Renal cortical epithelial cell (primary cell): ENCODE measurements at places on chromosomes 5 and 9. TPM values are rescaled to one million over a fixed set of nuclear protein-coding genes. Genes with fewer than 3 reads are reported as not detected.

The HRH2 gene
- total RNA-seq = 0.10 TPM in 1 of 2 replicates, not detected in the other

The EFNA5 gene
- total RNA-seq = 27.8 and 107 TPM in 2 replicates

The INSL4 gene
- not detected in 2 replicates for total RNA-seq

The LIFR gene
- 10.8 and 45.7 TPM in 2 replicates for total RNA-seq

The PTAR1 gene
- total RNA-seq = 62.5 and 94.2 TPM in 2 replicates

The ZMAT2 gene
- total RNA-seq = 61.0 and 63.1 TPM in 2 replicates

The PRDM12 gene
- total RNA-seq = not detected in 2 replicates

The PAIP1 gene
- total RNA-seq = 199 and 205 TPM in 2 replicates

The NUTM2F gene
- total RNA-seq = not detected in 2 replicates
